ENCODE measurements at places on chromosomes 5 and 9.

DNA sequence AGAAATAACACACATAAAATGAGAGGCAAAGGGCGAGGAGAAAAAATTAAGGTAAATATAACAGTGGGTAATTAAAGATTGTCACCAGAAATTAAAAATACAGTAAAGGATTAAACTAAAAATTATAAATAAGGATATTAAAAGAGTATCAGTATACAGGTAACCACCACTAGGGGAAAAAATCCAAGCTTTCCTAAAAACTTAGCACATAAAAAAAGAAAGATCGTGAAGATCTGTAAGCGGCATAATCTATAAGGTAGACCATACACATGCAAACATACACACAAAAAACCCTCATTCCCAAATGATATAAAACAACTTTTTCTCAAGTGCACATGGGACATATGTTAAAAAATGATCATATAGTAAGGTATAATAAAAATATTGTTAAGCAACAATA is 577.3 kb upstream of the NUDT12 start:
- no peak for DNase-seq

DNA sequence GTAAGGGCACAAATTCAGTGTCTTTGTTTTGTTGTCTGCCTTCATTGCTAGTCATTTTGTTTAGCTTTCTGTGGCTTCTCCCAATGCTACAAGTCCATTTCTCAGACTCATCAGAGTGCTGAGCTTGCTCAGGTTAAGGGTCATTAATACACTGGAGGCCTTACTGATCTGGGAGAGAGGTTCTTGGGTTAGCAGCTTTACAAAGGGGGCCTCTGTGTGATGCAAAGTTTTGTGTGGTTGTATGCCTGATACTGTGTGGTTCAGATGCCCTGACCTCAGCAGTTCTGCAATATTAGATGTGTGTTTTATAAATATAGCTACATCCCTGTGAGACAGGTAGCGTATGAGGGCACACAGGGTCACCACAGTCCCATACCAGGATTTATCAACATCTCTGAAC is 34.8 kb upstream of the SMARCA2 start:
- DNase-seq = no peak

GRCh38 chr9:35521708-35522107 is 31.8 kb downstream of the RUSC2 start:
- peak; percentile 25 for DNase-seq

DNA sequence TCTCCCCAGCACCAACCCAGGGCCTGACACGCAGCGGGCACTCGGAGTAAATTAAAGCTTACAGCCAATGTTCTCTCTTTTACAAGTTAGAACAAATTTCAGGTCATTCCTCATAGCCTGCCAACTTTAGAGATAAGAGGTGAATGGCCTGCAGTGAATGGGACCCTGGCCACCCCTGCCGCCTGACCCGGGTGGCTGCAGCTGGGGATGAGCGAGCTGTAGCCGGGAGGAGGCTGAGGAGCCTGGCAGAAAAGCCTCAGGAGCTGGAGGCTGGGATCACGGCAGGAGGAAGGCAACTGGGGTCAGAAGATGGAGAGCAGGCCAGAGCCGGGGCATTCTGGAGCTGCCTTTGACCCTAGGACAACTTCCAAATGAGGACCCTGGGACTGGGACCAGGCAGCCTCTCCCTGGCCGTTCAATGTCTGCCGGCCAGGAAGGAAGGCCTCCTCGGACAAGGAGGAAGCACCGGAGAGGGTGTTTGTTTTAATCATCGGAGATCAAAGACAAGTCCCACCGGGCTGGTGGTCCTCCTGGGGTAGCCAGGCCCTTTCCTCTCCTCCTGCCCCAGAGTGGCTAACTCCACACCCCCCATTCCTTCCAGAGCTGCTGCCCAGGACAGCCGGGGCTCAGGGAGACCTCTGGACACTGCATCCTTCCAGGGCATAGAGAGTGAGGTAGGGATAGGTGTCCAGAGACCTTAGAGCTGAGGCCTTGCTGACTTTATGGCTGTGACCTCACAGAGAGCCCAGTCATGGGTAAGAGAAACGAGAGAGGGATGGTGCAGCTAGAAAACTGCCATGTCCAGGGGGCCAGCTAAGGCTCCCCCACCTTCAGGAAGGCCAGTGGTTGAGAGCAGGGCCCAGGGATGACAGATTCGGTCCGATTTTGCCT is 87.3 kb upstream of the LMX1B start:
- no peak for DNase-seq

GRCh38 chr5:73801686-73802085 is 175.7 kb downstream of the ARHGEF28 start:
- no peak for DNase-seq

- no peak for DNase-seq
These were observed 58.1 kb downstream of the TLE1 start for GRCh38 chr9:81631218-81631745.

DNA sequence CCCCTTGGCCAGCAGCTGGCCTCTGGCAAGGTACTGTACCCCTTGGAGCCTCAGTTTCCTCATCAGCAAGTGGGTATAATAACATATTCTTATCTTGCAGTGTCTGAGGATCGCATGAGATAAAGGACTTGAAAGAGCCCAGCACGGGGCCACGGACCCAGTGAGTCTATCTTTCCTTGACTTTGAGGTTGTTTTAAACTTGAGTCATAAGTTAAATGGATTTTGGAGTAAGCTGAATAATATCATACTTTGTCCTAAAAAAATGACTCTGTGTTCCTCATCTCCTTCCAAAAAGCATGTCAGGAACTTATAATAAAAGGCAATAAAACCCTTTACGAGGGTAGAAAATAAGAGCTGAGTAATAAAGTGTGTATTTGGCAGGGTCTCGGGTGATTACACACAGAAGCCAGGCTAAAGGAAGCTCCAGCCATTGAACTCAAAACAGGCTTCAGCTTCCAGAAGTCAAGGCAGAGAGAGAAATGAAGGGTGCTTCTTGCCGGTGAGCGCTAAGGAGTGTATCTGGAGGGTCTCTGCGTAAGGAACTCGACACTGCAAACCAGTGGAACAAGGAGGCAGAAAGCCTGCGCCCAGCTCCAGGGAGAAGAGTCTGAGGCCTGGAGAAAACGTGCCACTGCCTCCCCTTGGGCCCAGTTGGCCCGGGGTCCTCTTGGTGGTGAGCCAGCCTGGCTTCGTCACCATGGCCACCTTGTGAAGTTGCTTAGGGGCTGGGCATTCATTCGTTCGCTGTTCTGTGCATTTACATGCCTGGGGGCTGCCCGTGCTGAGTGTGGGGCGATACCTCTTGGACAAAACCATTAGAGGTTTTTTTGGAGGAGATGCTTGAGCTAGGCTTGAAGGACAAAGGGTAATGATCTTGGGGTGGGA is 72.4 kb upstream of the PHYKPL start:
- DNase-seq = no peak

DNA sequence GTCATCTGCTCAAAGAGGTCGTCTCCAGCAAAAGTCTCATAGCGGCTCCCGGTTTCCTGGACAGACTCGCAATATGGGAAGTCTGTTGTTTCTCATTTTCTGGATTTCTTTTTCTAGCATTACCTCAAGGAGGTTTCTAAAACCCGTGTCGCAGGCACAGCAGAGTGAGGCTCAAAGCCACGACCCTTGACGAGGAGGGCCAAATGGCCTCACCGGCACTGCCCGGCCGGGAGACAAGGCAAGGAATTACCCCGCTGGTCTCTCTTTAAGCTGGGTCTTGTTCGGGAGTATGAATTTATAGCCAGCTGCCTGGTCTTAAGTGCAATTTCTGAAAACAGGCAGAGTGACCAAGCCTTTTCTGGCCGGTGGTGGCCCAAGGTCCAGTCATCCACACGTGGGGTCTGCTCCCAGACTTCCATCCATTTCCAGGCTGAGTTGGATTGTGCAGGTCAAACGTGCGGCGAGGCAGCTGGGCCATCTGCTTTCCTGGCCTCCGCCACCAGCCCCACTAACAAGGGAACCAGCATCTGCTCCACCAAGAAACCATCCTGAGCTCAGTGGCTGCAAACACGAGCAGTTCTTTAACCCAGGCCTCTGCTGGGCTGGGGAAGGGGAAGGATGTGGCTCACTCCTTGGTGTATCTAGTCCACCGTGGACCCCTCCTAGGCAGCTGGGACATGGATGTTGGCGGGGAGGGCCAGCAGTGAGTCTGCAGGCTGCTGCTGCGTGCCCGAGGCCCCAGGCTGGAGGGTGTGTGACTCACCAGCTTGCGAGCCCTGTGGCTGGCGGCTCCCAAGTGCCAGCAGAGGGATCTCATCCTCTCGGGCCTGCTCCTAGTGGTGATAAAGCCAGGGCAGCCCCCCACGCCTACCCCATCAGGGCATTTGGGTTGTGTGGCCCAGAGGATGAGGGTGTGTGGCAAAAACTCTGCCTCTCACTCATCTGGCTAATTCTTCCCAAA is 55.6 kb upstream of the COL5A1 start:
- peak; percentile 62 for DNase-seq

GRCh38 chr9:82920154-82920553 is 142.8 kb downstream of the RASEF start:
- no peak for DNase-seq

DNA sequence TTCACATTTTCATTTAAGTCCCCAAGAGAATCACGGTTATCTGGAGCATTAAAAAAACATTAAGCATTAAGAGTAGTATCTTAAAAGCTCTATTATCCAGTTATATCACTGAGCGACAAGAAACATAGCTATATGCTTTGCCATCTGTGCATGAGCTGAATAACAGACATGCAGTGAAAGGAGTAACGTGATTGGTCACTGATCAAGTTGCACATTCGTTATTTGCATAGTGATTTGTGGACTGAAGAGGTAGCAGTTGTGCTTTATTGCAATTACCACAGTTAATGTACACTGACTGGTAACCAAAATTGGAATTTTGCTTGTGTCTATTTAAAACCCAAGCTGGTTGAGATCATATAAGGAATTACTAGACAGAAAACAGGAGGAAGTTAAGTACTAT is 107.4 kb downstream of the MCTP1 start:
- no peak for DNase-seq

DNA sequence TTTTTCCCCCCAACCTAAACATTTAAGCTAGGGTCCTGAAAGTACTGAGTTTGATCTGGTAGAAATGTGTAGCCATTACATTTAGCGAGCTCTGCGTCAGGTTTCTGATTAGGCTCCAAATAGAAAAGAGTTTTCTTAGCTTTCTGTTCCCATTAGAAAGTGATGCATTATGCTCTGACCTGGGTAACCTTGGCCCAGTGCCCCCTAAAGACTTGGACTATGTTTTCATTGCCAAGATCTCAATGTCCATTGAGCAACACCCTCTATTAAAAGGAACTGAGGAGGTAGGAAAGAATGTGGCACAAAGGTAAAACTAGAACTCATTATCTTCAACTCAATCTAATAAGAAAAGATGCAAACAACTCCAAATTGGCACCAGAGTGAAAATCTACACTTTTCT is 358.9 kb upstream of the PCSK5 start:
- DNase-seq = no peak

DNA sequence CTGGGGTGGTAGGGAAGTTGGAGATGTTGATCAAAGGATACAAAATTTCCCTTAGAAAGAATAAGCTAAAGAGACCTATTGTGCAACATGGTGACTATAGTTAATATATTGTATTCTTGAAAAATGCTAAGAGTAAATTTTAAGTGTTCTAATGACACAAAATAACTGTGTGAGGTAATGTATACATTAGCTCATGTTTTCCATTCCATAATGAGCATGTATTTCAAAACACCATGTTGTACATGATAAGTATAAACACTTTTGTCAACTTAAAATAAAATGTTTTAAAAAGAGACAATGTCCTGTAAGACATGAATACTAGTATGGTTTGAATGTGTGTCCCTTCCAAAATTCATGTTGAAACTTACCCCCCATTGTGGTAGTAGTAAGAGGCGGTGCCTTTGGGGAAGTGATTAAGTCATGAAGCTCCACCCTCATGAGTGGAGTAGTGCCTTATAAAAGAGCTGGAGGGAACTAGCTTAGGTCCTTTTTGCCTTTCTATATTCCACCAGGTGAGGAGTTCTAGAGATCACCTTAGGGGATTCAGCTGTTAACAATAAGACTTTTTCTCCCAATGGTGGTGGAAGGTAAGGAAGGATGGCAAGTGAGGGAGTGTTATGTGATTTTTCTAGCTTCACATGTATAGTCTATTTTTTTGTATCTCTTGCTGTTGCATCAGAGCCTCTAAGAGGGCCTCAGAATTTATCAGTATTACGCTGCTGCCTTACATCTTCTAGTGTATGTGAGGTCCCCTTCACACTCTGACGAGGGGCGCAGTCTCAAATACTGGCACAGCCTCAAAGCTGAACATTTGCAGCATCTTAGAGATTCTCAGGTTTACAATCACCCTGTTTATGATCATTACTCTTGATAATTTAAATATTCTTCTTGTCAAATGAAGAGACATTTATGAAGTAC is 94.9 kb upstream of the NREP start:
- no peak for DNase-seq

DNA sequence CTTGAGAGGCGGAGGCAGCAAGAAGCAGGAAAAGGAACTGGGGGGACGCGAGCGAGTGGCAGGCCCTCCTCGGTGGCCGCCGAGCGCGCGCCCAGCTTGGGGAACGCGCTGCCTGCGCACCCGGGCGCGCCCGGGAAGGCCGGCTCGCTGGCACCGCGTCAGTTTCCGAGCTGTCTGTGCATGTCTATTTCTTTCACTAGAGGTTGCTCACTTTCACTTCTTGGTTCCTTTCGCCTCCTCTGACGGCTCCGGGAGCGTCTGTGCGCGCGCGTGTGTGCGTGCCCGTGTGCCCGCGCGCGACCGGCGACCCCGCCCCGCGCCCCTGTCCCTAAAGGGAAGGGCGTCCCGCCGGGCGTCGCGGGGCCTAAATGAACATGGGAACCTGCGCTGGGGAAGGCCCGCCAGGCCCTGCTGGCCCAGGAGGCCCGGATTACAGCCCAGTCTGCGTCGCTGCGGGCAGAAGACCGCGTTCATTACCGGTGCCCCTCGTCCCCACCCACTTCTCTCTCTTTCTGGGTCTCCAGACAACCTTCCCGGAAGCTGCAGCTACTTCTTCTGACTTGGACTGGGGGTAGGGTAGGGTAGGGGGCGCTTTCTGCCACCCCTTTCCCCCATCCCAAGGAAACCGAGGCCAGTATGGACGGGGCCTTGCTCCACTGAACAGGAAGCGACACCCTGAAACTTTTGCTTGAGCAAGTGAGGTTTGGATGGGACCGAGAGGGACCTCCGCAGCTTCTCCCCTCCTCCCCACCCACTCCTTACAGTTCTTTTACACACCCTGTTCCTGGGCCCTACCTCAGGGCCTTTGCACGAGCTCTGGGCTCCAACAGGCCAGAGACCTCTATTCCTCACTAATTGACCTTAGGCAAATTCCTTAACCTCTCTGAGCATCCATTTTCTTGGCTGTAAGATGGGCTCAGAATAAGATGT is 205.8 kb upstream of the IER5L start:
- peak; percentile 67 for DNase-seq

DNA sequence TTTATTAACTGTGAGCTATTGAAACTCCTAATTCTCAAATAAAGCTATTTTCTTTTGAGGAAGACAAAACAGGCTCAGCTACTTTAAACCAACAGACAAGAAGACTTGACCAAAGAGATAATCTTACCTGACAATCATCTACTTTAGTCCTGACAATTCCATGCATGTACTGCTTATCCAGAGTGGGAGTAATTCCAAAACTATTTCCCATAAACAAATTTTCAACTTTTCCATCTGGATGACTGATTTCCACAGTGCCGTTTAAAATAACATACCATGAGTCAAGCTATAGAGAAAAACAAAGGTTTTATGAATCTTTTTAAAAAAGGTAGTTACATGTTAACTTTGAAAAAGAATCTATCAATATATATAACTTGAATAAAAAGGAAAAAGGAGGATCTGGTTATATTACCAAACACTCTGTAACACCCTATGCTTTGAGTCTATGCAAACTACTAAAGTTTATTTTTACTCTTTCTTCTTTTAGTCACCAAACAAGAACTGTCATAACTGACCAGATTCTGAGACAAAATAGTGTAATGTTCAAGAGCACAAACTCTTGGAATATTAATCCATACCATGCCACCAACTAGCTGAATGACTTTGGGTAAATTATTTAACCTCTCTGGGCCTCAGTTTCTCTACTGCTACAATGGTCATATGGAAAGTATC is 129.7 kb downstream of the RAPGEF6 start:
- DNase-seq = no peak

All from fibroblast of gingiva (primary cell).